Putamen (tissue), 1 donor: ENCODE measurements at places on chromosomes 11 and 22.
A peak's percentile ranks its signal among the peaks of the same experiment; 100 is the strongest.

GRCh38 chr11:61460474-61460881 lies 30.6 kb downstream of the SDHAF2 start:
- no peak for DNase-seq

DNA sequence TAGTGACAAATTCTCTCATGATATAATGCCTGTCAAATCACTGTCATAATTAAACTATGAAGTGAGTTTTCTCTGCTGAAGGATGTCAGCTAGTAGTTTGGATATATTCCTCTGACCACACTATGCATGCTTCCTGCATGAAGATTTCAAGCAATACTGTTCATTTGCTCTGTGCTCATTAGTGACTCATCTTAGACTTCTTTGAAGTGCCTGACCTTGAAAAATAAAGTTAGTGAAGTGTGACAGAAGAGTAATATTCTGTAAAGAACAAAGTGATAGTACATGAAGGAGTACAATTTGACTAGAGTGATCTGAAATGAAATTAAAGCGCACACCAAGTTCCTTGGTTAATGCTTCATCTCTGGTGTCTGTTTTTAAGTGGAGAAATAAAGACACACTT lies 629.5 kb upstream of the ANO3 start:
- no peak for DNase-seq

DNA sequence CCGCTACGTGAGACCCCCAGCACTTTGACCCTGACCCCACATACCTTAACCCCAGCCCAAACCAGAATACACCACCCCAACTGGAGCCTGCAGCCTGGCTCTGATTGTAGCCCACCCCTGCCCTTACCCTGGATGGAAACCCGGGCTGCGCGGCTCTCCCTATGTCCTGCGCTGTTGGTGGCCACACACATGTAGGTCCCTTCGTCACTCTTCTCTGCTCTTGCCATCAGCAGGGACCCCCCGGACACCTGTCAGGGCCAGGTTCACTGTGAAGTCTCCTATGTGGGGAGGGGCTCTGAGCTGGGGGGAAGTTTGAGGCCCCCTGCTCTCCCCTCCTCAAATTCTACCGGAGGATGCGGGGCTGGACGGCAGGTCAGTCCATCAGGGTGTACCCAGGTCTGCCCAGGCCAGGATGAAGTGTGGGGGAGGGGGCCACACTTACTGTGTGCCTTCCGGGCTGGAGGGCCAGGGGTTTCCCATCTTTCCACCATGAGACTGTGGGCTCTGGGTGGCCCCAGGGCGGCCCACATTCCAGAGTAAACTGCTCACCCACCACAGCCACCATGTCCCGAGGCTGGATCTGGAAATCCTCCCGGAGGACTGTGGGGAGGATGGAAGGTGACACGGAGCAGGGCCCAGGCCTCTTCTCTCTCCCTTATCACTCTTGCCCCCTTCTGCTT lies 1.5 kb downstream of the ROBO4 start:
- no peak for DNase-seq

- no peak for DNase-seq
Measured at GRCh38 chr11:80417681-80418080, 976.9 kb upstream of the TENM4 start.

- DNase-seq = no peak
Measured at GRCh38 chr11:17838102-17838501, 103.5 kb downstream of the KCNC1 start.

- DNase-seq = no peak
Measured at GRCh38 chr11:5293028-5293427, 8.7 kb downstream of the OR51B4 start.

DNA sequence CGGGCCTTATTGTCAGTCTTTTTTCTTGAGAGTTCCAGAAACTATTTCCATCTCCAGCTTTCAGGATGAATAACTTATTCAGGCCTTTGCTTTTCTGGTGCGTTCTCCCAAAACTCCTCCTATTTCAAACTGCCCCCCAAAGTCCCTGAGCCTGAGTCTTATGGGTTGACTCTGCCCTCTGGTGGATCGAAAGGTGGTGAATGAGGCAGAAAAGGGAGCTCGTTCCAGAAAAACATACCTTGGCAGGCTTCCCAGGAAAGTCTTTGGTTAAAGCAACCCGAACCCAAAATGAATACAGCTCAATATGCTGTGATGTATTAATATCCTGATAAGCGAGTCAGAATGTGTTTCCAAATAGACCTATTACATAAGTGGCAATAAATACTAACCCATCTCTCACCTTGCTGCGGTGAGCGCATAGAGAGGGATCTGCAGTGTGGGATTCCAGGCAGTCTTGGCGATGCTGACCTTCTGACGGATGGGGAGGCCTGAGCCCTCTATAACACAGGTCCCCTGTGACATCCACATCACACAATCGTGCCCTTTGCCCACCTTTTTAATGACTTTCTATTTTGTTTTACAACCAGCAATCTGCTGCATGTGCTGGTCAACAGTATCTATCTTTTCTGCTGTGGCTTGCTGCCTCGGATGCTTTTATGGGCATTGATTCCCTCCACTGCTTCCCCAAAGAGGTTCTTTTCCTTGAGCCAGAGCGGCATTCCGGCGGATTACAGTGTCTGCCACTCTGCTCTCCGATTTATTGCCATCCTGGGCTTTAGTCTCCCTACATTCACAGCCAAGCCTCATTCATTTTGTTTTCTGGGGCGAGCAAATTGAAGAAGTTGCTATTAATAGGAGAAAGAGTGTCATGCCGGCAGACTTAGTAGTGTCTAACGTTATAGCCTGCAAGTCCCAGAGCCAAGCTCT lies 756.8 kb downstream of the NTM start:
- peak; percentile 84 for DNase-seq

- DNase-seq = no peak
Measured at GRCh38 chr11:67356864-67357561, 3.7 kb upstream of the POLD4 start.

DNA sequence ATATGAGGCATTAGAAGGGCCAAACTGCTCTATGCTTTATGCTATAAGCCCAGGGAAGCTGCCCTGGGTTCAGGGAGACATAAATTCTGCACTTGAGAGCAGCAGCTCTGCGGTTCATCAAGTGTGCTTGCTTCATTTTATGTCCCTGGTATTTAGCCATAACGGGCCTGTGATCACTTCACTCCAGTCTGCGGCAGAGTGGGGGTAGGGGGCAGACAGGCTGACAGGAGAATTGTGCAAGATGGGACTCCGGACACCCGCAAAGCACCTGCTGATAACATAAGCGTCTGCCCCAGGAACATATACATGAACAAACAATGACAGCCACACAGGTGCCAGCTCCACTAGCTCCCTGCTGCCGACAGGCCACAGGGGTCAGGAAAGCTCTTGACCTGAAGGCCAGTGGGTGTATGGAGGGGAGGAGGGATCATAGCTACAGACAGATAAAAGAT lies 56.1 kb downstream of the SMCO4 start:
- no peak for DNase-seq

DNA sequence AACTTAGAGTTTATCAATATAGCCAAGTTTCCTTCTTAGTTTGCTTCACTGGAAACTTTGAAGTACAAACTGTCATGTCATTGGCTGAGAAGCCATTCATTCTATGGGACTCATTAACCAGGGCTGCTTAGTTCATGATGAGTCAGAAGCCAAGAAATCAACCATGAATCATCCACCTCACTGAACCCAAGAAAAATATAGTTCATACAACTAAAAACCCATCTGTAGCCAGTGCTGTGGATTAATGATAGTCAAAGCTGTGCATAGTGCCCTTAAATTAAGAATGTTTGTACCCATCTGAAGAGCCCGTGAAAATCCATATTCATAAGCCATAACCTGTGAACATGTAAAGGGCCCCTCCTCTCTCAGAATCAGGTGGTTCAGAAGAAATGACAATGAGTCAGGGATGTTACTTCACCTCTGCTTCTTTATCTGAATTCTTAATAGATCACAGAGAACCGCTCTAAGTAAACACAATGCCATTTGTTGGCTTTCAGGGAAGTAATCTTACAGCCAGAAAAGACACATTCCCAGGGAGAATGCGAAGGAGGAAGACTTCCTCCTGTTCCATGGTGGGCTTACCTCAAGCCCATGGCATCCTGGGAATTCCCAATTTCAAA lies 25.4 kb downstream of the MMP20 start:
- DNase-seq = no peak

DNA sequence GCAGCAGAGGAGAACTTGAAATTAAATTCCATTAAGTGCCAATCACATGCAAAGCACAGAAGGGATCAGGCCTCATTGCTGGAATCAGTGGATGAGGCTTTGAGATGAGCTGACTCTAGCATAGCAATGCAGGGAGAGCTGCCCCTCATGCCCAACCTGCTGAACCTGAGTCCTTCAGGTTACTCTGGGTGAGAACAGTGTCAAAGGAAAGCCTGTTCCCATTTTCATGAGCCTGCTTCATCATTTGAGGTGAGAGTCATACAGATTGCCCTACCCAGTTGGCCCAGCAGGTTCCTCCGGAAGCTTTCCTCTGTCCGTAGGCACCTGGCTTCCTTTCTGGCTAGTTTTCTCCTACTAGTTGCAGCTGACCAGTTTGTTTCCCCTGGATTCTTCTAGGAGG lies 25.9 kb upstream of the ZBTB16 start:
- no peak for DNase-seq

DNA sequence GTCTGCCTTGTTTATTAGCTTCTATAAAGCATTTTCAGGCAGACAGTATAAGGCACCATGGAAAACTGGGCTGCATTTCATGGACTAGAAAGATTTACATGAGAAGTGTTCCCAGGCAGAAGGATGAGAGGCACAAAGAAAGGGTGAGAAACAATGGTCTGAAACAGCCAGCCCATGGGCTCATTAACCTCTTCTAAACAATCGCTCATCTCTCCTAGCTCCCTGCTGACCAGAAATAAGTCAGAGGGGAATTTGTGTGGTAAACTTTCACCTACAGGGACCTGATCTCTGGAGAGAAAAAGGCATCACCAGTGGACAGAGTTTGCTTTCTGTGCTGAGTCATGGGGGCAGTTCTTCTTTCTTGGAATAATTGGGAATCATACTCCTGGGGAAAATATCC lies 51.8 kb upstream of the KIRREL3 start:
- no peak for DNase-seq

- DNase-seq = no peak
Measured at GRCh38 chr11:47593934-47594855, at the start of gene C1QTNF4. C1QTNF4 (minus strand) TSS chr11:47594411; CDS start chr11:47590810, 3,601 bp downstream.

DNA sequence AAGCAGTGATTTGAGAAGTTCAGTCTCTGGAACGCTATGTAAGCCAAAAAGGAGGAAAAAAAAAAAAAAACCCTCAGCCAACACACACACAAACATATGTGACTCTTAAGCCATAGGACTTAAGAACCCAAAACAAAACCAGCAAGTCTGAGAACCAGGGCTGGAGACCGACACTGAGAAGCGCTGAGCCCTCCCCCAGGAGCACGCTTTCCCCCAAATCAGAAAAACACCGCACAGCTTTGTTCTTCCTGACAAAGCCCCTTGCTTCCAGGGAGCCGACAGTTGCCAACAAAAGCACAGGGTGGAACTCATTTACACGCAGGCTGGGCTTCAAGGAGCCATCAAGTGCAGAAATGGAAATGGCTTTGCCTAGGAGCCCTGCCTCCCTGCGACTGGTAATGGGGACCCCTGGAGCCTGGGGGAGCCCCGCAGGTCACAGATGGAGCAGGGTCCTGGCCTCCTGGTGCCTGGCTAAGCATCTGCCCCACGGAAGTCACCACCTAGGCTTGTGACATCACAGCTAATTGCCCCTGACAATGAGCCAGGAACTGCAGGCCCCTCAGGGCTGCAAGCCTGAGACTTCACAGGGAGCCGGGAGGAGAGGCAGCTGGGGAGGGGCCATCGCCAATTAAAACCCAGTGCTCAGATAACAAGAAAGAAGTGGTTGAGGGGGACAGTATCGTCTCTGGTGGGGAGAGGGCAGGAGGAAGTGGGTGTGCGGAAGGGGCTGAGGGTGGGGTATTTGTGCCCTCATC lies 66.9 kb downstream of the NFAM1 start:
- no peak for DNase-seq

- DNase-seq = no peak
Measured at GRCh38 chr11:46238078-46238966, 39.1 kb upstream of the CREB3L1 start.
